ENCODE measurements at places on chromosomes 6 and 20.

GRCh38 chr20:6178537-6178936 lies 55.7 kb upstream of the FERMT1 start:
- DNase-seq = no peak

GRCh38 chr6:148747471-148748165 lies 788 bp downstream of the UST start:
- DNase-seq = peak; percentile 31

DNA sequence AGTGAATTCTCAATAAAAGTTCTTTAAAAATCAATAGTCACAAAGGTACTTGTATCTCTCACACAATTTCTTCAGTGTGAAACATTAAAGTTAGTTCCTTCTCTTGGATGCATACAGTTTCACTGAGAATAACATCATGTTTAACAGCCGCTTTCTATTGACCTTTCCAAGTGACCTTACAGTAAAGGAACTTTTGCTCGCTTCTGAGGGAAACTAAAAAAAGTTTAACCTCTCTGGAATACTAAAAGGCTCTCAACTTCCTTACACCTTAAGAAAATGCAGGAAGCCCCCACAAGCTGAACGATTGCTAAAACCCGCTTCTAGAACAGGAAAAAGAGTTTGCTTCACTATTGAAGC lies 1.3 kb downstream of the RRAGD start:
- no peak for DNase-seq

GRCh38 chr6:152701863-152702401 lies 4.2 kb downstream of the MYCT1 start:
- DNase-seq = no peak

- no peak for DNase-seq
Measured at GRCh38 chr6:139028215-139028657, 309 bp upstream of the ABRACL start.

DNA sequence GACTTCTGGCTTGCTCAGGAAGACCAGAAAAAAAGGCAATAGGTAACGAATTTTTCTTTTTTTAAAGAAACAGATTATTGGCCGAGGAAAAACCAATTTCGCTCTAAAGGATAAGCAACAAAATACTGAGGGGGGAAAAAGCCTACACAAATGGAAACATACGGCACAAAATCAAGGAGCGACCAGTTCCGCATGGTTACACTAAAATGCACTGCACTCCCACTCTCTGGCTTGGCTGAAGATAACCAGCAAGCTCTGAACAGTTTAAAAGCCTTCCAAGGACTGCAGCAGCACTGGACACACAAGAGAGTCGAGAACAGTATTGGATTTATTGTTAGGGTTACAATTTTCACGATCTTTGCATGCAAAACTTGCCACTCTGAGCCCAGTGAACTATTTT lies 881 bp upstream of the MAP7 start:
- no peak for DNase-seq

GRCh38 chr6:101853231-101854085 lies 459.9 kb downstream of the GRIK2 start:
- DNase-seq = no peak

GRCh38 chr6:4781426-4781825 lies 5.2 kb downstream of the CDYL start:
- DNase-seq = no peak

DNA sequence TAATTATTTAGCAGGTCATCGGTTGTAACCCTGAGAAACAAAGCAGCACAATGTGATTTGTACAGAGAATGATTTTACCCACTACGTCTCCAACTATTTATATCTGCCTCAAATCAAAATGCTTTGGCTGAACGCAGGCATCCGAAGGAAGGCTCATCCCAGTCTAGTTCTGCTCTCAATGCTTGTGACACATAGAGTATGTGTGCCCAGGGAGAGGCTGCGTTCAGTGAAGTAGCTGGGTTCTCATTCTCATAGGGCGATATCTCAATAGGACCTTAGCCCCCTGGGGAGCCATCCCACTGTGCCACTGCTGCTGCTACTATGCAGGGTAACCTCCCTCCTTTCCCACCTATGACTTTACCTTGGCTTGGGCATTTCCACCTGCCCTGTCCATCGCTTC lies 407 bp downstream of the GABRR2 start:
- DNase-seq = no peak
